ENCODE measurements at places on chromosomes 6 and 20.

- DNase-seq: peak; percentile 48
Measured at GRCh38 chr6:88165844-88166492, at the start of gene CNR1. Gene CNR1 (minus strand): TSS chr6:88166347. CDS start chr6:88145274, 21,073 bp downstream.

GRCh38 chr20:54622333-54623295, 147.2 kb downstream of the DOK5 start:
- DNase-seq: no peak

DNA sequence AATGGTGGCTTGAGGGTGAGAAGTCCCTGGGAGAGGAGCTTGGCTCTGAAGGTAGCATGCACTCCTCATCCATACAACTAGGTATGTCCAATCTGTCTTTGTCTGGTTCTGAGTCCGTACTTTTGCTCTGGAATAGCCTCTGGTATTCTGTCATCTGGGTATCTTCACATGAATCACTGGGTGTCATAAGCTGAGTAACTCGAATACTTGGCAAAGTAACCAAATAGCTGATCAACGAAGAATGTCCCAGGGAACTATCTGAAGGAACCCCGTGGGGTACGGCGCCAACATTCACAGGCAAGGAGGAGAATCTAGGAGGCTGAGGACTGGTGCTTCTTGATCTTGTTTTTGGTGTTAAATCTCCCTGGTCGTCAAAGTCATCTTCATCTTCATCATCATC, 184.8 kb downstream of the HIVEP2 start:
- no peak for DNase-seq

DNA sequence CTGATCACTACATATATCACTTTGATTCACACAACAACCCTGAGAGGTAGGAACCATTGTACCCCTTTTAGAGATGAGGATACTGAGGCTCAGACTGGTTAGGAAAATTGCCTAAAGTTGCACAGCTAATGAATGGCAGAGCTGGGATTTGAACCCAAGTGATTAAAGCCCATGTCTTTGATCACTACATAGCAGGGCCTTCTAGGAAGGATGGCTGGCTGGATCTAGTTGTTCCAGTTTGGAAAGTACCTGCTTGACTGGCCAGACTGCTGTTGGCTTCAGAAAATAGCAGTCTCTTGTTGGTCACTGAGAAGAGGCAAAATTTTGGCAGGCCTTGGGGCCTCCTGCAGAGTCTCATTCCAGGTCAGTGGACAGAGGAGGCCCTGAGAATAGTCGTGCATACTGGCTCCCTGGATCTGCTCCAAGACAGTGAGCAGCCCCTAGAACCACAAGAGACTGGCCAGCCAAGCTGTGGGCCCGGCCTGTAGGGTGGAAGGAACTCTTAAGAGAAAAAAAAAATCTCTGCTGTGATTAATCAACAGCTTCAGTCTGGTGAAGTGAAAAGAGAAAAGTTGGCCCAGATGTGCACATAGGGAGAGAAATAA, 17.5 kb downstream of the PPARD start:
- no peak for DNase-seq

DNA sequence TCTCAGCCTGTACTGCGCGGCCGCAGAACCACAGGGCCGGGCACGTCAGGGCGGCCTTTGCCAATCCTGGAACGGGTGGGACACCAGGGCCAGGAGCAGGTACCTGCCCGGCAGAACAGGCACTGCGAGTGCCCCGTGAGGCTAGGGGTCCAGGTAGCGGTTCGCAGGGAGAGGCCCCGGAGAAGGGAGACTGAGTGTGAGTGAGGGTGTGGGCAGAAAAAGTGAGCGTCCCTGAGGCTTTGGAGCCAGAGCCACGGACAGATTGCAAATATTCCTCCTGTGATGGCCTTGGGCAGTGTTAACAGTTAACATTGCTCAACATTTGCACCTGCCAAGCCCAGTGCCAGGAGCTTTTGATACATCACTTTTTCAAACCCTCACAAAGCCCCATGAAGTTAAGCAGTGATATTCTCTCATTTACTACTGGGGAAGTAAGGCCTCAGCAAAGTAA, 491 bp downstream of the GNMT start:
- no peak for DNase-seq

GRCh38 chr20:63321148-63321831, 28.3 kb downstream of the COL20A1 start:
- DNase-seq: no peak

DNA sequence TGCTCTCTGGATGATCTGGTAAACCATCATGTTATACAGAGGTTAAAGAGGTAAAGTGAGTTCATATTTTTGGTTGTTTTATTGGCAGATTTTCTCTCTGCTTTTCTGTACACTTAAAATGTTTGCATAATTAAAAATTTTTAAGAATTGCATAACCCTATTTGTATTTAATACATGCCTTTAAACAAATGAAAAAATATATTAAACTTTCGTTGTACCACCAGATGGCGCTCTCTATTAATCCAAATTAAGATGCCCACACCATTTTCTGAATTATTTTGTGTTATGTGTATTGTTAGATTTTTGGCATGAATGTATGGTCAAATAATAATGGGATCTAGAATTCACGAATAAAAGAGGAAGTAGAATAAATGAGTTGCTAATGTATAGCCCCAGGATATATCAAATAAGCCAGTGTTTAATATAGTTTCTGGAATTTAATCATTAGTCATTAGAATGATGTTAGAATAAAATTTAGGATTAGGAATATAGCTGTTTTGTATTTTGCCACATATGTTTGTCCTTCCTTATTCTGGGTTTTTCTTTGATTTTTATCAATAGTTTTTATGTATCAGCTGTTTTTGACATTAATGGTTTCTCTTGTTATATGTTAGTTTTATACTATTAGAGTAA, 38.9 kb downstream of the SMAP1 start:
- peak; percentile 80 for DNase-seq

DNA sequence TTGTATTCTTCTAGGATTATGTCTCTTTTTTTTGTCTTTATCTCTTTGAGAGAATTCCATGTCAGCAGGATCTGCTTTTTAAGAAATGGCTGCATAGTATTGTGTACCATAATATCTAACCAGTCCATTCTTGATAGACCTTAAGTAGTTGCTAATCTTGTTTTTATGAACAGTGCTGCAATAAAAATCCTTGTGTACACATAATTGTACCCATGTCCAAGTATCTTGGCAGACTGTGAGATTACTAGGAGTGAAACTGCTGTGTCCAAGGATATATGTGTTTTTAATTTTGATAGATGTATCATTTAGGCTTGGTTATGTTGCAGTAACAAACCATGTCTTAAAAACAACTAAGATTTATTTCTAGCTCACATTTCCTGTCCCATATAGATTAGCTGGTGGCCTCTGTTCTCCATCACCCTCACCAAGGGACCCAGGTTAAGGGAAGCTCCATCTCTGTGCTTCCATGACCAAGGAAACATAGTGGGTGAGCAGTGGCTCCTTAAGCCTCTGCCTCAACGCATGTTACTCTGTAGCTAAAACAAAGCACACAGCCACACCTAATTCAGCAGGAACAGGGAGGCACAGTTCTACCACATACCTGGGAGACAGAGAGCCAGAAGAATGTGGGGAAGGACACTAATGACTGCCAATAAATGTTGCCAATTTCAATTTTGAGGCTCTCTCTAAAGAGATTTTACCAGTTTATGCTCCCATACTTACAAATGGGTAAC, 12.1 kb upstream of the SUMO4 start:
- DNase-seq: no peak

GRCh38 chr20:34083137-34083536, 28.9 kb downstream of the EIF2S2 start:
- peak; percentile 96 for DNase-seq

DNA sequence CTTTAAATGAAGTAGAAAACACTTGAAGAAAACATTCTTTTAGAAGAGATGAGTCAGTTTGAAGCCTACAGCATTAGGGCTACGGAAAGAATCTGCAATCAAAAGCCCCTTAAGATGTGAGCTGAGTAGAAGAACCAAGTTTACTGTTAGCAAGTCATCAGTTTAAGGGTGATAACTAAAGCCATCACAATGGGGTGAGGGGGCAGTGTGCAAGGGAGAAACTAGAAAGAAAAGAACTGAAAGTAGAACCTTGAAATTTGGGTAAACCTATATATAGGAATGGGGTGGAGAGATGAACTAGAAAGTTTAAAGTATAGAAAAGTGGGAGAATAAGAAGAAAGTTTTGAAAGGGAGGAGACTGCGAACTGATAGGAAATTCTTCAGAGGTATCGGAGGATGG, 212.9 kb downstream of the COL19A1 start:
- DNase-seq: no peak

DNA sequence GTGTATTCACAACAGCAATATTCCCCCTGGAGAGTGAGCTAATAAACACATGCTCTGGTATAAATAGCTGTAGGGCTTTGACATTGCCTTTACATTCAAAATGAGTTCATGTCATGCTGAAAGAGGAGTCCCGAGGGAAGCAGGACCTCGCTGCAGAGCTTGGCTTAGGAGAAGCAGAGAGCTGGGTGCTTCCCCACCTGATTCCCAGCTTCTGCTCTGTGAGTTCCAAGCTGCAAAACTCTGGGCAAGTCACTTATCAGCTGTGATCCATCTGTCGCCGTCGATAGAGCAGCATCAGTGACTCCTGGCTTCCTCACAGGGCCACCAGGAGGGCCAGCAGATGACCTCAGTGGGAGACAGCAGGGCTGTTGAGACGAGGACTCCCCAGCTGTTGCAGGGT, 241.8 kb downstream of the ANKRD60 start:
- DNase-seq: no peak

- no peak for DNase-seq
Measured at GRCh38 chr6:140912686-140913085, 1220.0 kb upstream of the GJE1 start.

- no peak for DNase-seq
Measured at GRCh38 chr6:48027704-48028435, 83.1 kb downstream of the PTCHD4 start.

GRCh38 chr6:15709651-15710269, 46.9 kb upstream of the DTNBP1 start:
- no peak for DNase-seq

DNA sequence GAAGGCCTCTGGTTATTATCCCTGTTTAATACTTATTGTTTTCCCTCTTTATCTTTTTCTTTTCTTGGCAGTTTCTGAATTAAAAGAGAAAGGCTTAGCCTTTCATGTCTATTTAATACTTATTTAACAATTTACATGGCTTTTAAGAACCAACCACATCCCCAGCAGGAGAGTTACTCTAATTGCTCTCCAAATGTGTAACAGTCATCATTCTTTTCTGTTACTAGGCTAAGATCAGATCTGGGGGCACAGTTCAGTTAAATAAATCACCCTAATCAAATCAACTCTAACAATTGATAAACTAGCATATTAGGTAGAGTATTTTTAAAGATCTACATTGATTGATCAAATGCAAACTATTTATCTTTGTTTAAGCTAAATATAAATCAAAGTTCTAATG, 54.1 kb upstream of the NT5E start:
- no peak for DNase-seq

DNA sequence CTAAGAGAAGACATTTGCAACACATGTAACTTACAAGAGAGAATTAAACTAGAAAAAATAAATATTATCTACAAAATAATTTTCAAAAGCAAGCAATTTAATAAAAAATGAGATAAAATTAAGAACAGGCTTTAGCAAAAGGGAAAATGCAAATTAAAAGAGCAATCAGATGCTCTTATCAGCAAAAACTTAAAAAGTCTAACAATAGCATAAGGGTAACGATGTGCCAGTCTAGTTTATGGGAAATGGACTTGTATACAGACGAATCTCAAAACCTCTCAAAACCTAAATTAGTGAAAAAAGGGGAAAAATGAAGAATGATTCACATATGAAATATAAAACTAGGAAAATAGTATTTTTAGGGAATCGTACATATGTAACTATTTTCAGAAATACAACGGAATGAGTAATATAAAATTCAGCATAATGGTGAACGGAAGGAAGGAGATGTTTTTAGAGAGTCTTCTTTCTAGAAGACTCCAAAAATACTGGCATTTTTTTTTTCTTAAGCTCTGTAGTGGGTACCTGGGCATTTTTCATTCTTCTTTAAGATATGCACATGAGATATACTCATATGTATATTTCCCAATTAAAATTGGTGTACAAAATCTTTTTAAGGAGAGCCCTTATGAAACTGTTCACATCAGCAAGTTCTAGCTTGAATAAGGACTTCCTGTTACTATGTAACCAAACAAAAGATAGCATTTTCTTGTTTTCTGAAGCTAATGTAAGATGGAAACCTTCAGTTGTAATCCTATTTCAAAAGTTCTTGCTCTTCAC, 927 bp upstream of the MANEA start:
- peak; percentile 59 for DNase-seq

- DNase-seq: peak; percentile 10
Measured at GRCh38 chr6:116406678-116407345, 36.1 kb downstream of the DSE start.

DNA sequence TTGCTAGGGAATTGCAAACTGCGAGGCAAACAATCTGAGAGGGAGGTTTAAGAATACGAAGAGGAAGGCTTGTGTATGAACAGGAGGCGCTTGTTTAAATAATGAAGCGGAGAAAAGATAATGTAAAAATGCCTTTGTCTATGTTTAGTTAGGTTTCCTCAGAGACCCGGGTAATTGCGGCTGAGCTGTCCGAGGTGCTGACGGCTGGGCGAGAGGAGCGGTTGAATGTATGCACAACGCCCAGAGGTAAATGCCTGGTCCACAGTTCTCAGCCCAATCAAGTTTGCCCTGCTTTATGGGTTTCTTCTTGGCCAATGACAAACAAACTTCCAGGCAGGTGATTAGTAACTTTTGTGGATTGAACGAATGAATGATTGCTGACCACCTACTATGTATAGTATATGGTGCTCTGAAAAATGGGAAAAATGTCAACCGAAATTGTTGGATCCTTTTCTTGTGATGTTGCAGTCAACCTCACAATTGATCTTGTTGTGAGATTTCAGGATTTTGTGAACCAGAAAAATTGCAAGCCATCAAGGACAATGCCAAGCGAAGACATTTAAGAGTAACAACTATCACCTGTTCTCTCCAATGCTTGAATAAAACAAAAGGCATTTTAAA, 38.3 kb upstream of the SLC32A1 start:
- DNase-seq: peak; percentile 81

GRCh38 chr20:38260378-38261053, at the start of gene KIAA1755:
Gene KIAA1755 (minus strand): TSS chr20:38260735. CDS start chr20:38260500, 235 bp downstream.
- DNase-seq: no peak

DNA sequence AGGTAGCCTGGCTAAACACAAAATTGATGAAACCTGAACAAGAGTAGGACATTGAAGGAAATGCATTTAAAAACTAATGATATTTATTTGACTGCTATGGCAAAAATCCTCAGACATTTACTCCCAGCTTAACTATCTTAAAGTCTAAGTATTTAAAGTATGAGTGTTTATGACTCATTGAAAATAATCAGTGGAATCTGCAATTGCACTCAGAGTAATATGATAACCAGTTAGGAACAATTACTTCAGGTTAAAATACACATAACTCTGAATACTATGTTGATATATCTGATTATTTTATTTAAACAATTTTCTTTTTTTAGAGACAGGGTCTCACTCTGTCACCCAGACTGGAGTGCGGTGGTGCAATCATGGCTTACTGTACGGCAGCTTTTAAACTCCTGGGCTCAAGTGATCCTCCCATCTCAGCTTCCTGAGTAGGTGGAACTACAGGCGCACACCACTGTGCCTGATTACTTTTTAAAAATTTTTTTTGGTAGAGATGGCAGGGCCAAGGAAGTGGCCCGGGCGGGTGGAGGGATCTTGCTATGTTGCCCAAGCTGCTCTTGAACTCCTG, 43.9 kb downstream of the FILIP1 start:
- DNase-seq: no peak

Measured in hematopoietic multipotent progenitor cell treated with erythropoietin and hydrocortisone succinate and interleukin-3 and kit ligand, for 4 days (in vitro differentiated cells).